ENCODE measurements at places on chromosomes 5 and 9.

DNA sequence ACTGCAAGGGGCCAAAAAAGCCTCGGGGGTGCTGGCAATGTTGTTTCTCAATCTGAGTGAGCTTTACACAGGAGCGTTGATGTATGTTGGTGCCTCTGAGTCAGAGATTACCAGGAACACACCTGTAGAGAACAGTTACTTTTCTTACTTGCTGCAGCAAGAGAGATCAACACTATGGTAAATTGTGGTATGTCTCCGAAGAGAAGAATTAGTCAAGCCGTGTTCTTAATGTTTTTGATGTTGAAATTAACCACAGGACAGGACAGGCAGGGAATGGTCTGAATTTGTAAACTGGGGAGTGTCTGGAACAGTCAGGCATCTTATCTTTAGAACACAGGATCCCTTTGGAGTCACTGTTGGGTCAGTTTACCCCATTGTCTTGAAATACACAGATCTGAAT is 285.7 kb downstream of the DNAH5 start:
- DNase-seq: no peak

DNA sequence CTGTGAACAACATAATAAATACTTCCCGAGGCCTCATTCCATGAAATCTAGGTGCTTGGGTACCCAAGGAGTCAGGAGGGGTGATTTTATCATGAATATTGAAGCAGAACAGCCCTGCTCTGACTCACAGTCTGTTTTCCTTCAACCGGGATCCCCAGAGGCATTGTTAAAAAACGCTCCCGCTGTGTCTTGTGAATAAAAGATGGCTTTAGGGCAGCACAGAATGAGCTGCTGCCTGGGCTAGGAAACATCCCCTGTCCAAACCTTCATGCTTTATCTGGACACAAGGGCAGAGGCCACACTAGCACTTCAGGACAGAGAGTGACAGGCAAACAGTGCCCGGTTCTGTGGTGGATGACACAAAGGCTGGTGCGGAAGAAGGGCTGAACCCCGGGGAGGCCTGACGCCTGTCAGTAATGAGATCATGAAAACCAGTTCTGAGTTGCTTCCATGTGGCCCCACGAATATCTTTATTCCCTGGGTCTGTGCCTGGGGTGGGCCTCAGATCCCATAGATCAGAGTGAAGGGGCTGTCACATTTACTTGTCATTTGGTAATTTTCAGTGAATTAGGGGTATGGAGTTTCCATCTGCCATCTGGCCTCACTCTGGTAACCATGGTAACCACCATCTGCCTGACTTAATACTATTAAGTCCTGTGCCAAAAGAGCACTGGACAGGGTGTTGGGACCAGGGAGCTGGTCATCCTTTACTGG is 2.6 kb downstream of the IGFBPL1 start:
- peak; percentile 95 for DNase-seq

GRCh38 chr5:107719034-107719606 is 48.4 kb upstream of the EFNA5 start:
- peak; percentile 87 for DNase-seq

GRCh38 chr9:114301798-114302565 is 20.9 kb upstream of the ORM1 start:
- DNase-seq: no peak

DNA sequence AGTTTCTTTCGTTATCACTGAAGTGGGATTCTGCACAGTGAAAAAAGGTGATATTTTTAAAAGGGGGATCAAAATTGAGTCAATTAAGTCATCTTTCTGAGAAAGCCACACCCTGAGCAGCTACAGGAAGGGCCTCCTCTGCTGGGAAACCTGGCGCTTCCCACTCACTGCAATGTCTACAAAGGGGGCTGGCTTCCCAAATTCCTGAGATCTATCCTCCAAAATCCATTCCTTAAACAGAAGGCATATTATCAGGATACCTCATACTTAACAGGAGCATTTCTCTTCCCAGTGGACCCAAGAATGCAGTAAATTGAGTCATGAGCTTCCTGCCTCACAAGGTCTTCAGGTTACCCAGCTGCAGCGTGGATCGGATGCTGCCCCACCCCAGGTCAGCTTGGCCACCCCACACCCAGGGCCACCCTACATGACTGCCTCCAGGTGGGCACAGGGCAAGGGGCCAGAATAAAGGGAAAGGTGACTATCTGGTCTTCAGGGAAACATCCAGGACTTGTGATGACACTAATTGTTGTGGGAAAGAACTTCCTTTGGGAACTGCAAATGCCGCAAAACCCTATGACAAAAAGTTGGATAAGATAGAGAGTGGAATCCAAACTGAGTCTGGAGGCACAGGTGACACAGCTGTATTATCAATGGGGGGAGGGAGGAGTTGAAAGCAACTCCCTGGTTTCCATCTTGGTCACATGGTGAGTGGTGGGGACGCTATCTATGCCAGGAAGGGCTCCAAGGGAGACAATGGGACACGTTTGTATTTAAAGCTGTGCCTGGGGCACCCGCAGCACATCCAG is 42.3 kb downstream of the ROR2 start:
- no peak for DNase-seq

GRCh38 chr5:126718236-126718868 is 58.6 kb upstream of the LMNB1 start:
- no peak for DNase-seq

DNA sequence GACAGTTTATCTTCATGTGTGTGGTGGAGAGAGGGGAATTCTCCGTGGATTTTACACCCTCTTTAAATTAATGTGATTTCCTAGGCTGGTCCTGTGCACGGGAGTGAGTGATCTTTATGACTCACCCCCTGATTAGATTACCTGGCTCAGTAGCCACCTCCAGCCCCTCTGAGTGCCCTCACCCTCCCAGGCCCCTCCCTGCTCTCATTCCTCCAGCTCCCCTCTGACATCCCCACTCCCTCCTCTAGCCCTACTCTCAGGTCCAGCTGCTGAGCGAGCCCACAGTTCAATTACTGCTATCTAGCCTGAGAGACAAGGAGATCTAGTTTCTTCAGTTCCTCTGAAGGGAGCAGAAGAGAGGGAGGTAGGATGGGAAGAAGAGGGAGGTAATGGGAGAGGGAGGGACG is 61.8 kb upstream of the ARAP3 start:
- DNase-seq: peak; percentile 51

- peak; percentile 62 for DNase-seq
Measured at GRCh38 chr9:90107040-90107725, 502.4 kb downstream of the GADD45G start.

GRCh38 chr9:130287736-130288135 is 22.2 kb downstream of the HMCN2 start:
- DNase-seq: peak; percentile 14

DNA sequence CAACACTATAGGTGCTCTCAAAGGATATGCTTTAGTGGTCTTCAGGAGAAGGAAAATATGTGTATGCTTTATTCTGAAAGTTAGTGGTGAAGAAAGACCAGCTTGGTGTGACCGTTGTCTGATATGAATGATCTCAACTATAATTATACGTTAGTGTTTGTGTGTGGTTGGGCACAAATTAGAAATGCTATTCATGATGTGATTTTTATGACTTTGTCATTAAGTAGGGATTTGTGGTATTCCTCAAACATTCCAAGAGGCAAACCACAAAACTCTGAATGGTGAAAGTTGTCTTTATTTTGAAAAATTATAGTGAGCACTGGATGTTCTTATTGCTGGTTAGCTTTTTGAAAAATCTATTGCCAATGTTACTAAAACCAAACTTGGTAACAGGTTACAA is 6.2 kb upstream of the F2R start:
- DNase-seq: no peak

- peak; percentile 65 for DNase-seq
Measured at GRCh38 chr5:80569086-80569960, 757 bp downstream of the ANKRD34B start.

- no peak for DNase-seq
Measured at GRCh38 chr9:6034954-6035353, 19.5 kb upstream of the RANBP6 start.

GRCh38 chr9:136254381-136255165 is 9.0 kb upstream of the QSOX2 start:
- DNase-seq: no peak

- no peak for DNase-seq
Measured at GRCh38 chr5:5320062-5320805, 102.2 kb upstream of the ICE1 start.

DNA sequence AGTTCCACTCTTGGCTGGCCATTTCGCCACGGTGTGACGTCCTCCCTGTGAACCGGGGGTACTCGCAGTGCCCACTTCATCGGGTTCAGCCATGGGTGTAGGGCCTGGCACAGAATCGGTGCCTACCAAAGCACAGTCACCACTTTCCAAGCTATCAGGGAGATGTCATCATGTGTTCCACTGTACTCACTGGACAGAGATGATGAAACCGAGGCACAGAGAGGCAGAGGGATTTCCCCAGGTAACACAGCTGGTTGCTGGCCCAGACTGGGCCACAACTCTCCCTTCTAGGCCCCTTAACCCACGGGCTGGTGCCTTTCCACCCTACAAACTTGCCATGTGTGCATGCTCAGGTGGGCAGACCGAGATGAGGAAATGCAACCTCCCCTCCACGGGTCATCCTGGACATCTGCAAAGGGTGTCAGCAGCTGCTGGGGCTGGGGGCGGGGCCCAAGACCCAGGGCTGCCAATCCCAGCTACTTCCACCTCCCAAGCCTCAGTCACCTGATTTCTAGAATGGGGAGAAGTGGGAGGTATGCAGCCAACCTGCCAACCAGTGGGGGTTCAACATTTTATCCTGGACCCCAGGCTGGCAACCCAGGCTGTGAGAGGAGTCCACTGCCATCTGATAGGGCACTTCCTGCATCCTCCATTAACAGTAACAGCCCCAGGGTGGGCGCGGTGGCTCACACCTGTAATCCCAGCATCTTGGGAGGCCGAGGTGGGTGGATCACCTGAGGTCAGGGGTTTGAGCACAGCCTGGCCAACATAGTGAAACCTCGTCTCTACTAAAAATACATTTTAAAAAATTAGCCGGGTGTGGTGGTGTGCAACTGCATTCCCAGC is 893 bp upstream of the SH2D3C start:
- no peak for DNase-seq

- no peak for DNase-seq
Measured at GRCh38 chr9:130359819-130360218, 84.9 kb upstream of the ASS1 start.

DNA sequence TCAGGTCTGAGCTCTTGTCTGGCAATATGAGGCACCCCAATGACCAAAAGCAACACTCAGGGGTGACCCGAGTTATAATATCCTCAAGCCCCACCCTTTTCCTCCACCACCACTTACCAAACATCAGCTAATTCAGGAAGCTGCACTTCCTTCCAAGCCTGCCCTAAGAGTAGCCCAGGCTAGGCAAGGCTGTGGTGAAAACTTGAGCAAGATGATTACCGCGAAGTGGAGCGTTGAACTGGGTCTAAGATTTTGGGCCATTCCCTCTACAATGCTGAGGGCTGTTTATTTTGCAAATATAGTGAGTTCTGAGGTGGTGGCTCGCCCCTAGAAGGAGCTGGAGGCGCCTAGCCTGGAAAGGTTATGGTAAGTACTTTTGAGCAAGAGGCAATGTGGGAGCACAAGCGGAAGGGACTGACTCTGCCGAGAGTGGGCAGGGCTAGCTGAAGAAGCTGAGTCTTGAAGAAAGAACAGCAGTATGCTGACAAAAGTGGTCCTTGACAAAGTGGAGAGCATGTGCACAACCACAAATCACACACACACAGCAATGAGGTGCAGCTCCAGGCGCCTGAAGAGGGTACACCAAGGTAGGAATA is at the start of gene HK3:
HK3 (minus strand) TSS at position 51 of the 596 bp plus-strand sequence. CDS start 3,187 bp downstream, outside the sequence.
- no peak for DNase-seq

DNA sequence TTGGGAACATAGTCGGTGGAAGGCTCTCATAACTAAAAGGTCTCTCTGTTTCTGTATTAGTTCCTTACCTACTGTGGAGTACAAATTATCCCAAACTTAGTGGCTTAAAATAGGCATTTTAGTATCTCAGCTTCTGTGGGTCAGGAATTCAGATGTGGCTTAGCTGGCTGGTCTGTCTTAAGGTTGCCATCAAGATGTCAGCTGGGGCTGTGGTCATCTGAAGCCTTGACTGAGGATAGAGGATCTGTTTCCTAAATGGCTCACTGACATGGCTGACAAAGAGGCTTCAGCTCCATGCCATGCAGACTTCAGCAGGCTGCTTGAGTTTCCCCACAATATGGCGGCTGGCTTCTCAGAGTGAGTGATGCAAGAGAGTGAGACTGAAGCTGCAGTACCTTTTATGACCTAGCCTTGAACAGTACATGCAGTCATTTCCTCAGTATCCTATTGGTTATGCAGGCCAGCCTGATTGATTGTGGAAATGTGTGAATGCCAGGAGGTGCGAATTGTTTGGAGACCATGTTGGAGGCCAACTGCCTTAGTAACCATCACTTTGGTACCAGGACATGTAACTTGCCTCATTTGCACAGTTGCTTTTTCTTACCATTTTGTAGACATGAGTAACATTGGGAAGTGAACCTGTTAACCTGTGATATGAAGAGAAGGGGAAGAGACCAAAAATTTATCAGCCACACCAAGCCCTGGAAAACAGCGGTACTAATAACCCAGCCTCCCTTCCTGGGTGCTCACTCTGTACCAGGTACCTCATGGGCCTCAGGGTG is 152.8 kb upstream of the IER5L start:
- no peak for DNase-seq
